ENCODE measurements at places on chromosomes 5 and 9.

DNA sequence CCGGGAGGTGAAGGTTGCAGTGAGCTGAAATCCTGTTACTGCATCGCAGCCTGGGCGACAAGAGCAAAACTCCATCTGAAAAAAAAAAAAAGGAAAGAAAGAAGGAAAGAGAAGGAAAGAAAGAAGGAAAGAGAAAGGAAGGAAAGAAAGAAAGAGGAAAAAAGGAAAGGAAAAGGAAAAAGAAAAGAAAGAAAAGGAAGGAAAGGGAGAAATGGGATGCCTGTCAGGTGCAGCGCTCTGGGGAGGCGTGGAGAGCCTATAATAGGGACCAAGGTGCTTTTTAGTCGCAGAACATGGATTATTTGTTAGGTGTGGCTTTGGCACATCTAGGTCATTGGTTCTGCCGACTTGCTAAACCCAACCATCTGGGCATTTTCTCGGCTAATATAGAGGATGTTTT is 17.9 kb downstream of the EXOSC2 start:
- DNase-seq = no peak

DNA sequence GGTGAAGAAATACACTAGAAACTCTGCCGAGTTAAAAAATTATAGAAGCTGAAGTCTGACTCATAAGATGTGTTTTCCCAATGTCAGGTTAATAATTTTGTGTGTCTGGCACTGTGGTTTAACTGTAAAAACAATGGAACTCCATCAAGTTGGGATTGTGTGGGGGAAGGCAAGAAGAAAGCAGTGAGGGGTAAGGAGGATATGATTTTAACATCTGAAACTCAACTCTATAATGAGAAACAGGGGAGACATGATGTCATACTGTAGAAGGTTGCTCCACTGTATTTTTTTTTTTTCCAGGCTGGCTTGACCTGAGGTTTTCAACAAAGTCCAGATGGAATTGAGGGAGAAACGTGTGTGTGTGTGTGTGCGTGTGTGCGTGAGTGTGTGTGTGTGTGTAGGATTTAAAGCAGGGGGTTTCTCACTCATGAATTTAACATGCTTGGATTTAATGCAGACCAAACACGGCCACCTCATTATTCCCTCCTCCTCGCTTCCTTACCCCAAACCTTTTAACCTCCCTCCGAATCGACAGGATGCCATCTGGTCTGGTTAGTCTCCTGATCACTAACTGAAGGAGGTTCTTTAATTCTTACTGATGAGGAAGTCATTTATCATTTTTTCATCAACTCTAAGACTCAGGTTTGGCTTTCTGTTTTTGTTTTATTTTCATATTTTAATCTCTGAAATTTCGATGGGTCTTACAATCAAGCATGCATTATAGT is 140.2 kb upstream of the LPAR1 start:
- no peak for DNase-seq

DNA sequence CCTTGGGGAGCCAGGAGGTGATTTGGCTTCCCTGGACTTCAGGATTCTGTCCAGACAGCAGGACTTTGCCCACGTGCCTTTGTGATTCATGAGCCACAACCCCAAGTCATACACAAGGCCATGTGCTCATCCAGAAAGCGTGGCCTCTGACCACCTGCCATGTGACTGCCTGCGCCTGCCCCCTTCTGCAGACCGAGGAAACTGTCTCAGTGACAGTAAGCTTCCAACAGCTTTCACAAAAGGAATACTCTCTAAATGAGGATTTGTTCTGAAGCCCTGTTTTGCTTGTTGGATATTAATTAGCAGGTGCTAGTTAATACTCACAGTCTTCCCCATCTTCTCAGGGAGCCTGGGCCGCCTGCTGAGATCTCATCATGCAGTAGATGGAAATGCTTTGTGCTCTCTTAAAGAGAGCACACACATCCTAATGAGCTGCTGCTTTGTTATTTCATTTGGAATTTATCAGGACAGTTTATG is 36.9 kb upstream of the ANGPTL2 start:
- no peak for DNase-seq

DNA sequence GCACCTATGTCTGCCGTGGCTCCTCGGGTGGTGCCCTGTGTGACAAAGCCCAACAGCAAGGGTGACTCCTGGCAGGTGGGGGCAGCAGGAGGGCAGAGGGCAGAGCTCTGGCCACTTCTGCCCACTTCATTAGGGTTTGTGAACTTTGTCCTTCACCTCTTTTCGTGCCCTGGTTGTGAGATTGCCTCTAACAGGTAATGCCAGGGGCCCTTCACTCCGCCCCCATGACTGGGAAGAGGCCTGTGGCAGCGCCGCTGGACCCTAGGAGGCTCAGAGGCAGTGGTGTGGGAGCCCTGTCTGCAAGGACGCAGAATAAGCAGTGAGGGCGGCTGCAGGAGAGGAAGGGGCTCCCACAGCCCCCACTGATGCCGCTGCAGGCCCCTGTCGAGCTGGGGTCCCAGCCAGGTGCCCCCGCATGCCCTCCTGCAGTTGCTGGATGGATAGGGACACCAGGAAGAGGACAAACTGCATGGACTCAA is 108.7 kb upstream of the LMX1B start:
- DNase-seq = no peak

GRCh38 chr9:35725362-35725761 is 6.6 kb downstream of the TLN1 start:
- no peak for DNase-seq

DNA sequence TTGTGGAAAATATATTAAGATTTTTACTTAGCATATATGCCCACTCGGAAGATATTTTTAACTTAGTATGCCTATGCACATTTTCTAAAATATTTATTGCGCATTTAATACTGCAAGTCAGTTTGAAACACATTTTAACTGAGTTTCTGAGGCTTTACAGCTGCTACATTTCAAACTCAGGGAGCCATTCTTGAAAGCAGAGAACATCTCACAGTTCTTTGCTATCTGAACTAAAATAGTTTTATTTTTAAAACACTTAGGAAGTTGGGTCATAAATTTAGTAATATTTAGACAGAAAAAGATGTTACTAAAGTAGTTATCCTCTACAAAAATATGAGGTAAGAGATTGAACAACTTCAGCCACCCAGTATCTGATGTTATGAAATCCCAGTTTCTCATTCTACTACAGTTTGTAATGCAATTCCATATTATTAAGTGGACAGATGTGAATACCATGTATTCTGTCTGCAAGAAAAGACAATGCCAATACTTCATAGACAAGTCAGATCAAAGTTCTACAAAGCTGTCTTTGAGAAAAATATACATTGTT is 409.9 kb upstream of the EDIL3 start:
- no peak for DNase-seq

DNA sequence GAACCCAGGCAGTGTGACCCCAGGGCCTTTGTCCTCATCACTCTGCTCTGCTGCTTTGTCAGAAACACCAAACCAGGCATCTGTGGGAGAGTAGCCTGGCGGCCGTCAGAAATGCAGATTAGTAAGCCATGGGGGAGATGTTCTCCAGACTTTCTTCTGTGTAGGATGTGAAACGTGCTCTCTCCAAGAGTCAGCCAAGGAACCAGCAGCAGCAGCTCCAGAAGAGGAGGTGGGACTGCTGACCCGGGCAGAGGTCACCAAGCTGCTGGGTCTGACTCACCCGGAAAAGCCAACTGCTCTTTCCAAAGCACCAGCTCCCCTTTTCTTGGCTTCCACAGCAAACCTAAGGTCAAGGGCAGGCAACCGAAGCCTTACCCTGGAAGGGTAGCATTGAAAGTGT is 14.4 kb upstream of the ABLIM3 start:
- DNase-seq = no peak

GRCh38 chr5:119343766-119344165 is 12.1 kb upstream of the TNFAIP8 start:
- DNase-seq = no peak
